Iris pigment epithelial cell (primary cell): ENCODE measurements at places on chromosomes 1 and 21.

DNA sequence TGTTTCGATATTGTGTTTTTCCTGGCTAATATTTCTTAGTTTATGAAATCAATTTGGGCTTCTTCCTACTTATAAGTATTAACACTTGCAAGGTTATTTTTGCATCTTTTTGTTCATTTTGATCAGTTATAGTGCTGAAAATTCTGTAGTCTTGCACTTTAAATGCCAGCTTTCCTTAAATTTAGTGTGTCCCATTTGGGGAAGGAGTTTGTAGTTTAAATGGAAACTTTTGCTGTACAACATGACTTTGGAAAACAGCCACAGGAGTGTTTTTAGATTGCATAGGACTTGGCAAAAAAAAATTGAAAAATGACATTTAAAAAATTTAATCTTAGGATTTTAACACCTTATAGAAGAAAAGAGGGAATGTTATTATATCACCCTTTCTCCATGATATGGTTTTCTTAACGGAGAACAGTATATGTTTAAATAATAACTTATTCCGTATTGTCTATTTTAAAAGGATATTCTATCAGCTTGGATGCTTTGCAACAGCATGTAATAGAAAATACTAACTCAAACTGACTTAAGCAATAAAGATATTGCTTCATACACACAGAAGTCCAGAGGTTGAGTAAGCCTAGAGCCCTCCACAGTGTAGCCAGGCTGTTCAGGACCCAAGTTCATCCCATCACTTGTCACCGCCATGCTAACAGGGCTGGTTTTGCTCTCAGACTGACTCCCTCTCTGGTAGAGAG lies 53.8 kb downstream of the LYPLAL1 start:
- peak; percentile 16 for DNase-seq

GRCh38 chr1:246216906-246217305 lies 290.2 kb downstream of the SMYD3 start:
- no peak for DNase-seq

GRCh38 chr1:48676376-48676775 lies 100.3 kb downstream of the BEND5 start:
- DNase-seq = no peak

DNA sequence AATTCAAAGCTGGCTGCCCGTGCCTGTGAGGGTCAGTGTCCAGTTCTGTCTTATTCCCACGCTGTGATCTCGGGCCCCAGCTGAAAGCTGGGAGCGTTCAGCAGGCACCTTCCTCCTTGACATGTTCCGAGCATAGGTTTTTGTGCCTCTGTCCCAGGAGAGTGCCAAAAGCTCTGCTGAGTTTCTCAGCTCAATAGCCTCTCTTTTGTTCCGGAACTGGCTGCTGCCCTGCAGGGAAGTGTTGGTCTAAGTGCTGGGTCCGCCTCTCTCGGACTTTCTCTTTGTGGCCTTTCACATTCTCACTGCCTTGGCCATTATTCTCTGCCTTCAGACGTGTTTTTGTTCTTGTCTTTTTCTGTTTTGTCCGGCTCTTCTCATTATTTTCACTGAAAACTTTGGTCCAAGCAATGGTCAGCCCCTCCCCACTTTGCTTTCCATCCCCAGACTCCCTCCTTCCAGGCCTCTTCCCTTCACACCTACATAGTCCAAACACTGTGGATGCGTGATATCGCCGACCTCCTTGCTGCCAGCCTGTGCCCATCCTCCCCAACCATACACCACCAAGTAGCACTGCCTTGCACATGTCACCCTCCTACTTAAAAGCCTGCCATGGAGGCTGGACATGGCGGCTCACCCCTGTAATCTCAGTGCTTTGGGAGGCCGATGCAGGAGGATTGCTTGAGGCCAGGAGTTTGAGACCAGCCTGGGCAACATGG lies 233.8 kb downstream of the RHOU start:
- no peak for DNase-seq

DNA sequence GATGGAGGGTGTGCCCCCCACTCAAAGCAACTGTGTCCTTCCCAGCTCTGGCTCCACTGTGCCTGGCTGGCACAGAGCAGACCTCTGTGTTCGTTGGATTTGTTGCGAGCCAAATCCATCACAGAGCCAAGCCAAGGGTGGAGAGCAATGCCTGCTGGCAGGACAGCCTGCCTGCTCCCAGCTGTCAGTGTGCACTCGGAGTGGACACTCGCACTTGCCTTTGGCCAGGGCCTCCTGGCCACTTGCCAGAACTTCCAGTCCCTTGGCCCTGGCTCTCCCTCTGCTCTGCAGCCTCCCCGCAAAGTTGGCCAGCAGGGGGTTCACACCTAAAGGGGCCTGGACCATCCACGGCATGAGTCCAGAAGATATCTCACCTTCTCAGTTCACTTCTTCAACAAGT lies 16.4 kb downstream of the HEYL start:
- DNase-seq = no peak

DNA sequence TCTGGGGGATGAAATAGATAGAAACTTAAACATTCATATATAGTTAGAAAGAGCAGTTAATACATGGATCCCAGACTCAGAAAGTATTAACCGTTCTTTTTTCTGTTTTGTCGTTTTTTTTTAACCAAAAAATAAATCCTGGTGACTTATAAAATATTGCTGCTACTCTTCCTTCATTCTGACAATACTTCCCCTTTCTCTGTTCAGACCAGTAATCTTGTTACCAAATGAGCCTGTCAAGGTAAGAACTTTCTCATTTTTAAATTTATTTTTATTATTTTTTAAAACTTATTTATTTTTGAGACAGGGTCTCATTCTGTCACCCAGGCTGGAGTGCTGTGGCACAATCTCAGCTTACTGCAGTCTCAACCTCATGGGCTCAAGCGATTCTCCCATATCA lies 13.7 kb downstream of the PTPN22 start:
- DNase-seq = no peak

GRCh38 chr1:232594768-232595698 lies 34.9 kb downstream of the SIPA1L2 start:
- no peak for DNase-seq

DNA sequence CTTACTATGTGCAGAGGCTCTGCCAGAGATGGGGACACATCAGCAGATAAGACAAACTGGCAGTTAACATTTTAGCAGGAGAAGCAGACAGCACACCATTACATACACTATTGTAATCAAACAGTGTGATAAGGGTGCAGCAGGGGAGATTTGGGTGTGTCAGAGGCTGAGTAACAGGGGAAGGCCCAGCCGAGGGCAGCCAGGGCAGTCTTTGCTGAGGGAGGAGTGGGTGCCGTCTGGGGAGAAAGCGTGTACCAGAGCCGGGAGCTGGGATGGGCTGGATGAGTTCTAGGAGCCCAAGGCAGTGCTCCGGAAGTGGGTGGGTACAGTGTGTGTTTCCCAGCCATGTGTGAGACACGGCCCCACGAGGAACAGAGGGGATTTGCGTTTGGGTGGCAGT lies 31.2 kb downstream of the KCNA10 start:
- peak; percentile 14 for DNase-seq

DNA sequence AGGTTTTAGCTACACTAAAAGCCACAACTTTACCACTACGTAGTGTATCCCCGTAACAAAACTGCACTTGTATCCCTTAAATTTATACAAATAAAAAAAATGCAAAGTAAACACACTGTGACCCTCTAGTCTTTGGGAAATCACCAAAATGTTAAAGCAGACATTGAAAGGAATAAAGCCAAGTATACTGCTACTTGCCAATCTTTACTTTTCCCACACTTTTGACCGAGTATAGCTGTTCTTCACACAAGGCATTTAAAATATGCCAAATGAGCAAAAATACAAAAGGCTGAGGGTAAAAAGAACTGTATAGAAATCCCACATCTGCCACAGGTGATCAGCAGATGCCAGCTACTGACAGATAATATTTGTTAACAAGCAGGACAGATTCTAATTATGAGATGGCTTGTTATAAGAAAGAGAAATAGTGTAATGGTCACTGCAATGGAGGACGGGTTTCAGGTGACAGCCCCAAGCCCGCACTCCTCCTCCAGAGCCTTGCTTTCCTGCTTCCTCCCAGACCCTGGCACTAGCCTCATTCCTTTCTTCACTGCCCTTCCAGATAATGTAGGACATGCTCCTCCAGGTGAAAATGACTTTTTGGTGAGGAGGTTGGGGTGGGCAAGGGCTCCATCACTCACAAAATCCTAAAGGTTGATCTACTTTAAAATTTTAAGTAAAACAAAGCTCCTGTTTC lies 18.1 kb downstream of the KCNT2 start:
- no peak for DNase-seq

- no peak for DNase-seq
These were observed 378.9 kb downstream of the PLPP3 start for GRCh38 chr1:56200442-56200841.

- no peak for DNase-seq
These were observed 2.6 kb upstream of the KCNE1 start for GRCh38 chr21:34514576-34515115.

DNA sequence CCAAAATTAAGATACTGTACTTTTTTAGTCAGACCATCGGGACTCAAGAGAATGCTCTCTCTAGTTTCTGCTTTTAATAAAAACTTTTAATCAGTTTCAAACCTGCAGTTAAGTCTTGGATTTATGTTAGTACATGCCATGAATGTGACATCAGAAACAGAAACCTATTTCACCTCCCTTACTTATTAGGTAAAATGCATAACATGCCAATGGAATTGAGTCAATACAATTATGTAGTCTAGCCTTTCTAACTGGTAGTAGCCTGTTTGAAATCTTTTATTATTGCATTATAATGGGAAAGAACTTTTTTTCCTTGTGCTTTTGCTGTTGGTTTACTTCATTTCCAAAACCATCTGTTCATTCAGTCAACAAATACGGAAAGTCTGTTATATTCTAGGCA lies 4.8 kb downstream of the PHACTR4 start:
- peak; percentile 85 for DNase-seq

GRCh38 chr1:177355575-177355974 lies 184.8 kb downstream of the BRINP2 start:
- DNase-seq = peak; percentile 37

- DNase-seq = no peak
These were observed 15.3 kb downstream of the BCL9 start for GRCh38 chr1:147556643-147557042.

- DNase-seq = peak; percentile 64
These were observed 36.6 kb upstream of the OPRD1 start for GRCh38 chr1:28775121-28775942.

- DNase-seq = peak; percentile 82
These were observed 28.1 kb downstream of the MDM4 start for GRCh38 chr1:204544321-204544720.

- no peak for DNase-seq
These were observed 10.0 kb downstream of the KDM5B start for GRCh38 chr1:202798260-202798659.

DNA sequence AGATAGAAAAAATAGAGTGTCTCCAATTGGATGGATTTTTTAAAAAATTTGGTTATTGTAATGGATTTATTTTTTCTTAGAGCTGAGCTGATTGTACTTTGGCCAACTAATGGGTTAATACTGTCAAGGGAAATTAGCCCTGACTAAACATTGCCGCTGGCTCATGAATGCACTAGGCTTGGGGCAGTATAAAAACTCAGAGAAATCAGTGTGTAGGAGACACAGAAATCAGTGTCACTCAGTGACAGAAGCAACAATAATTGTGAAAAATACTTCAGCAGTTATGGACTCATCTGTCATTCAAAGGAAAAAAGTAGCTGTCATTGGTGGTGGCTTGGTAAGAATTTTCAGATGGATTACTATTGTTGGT lies at the start of gene KMO:
Gene KMO, plus strand, starts transcription at position 217 of the 370 bp plus-strand sequence. Its CDS starts 67 bp downstream, at position 284.
- no peak for DNase-seq

- no peak for DNase-seq
These were observed 26.6 kb downstream of the ZBTB8OS start for GRCh38 chr1:32623775-32624174.

DNA sequence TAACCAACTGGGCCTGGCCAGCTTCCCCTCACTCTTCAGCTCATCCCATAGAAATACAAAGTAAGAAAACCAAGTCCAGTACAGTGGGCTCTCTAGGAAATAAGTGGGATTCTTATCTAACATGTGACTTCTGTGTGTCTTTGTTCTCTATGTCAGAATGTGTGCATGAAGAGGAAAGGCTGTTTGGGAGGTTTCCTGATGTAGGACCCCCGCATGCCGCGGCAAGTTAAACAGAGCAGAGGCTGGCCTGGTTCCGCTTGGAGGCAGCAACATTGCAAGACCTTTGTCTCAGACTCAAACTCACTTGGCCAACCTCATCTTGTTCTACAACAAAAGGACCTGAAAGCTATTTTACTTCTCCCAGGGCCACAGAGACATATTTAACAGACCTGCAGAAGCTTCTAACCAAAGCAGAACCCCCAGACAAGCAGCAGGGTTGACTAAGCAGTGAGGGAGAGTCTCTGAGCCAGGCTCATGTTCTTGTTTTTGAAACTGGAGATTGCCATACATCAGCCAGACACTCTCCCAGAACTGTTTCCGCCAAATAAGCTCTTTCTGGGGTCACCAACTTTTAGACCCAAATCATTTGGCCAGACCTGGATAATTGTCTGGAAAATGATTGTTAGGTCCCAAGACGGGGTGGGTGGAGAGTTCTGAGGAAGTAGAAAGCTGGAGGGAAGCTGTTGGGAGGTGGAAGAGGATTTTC lies 6.2 kb downstream of the MTARC2 start:
- no peak for DNase-seq

DNA sequence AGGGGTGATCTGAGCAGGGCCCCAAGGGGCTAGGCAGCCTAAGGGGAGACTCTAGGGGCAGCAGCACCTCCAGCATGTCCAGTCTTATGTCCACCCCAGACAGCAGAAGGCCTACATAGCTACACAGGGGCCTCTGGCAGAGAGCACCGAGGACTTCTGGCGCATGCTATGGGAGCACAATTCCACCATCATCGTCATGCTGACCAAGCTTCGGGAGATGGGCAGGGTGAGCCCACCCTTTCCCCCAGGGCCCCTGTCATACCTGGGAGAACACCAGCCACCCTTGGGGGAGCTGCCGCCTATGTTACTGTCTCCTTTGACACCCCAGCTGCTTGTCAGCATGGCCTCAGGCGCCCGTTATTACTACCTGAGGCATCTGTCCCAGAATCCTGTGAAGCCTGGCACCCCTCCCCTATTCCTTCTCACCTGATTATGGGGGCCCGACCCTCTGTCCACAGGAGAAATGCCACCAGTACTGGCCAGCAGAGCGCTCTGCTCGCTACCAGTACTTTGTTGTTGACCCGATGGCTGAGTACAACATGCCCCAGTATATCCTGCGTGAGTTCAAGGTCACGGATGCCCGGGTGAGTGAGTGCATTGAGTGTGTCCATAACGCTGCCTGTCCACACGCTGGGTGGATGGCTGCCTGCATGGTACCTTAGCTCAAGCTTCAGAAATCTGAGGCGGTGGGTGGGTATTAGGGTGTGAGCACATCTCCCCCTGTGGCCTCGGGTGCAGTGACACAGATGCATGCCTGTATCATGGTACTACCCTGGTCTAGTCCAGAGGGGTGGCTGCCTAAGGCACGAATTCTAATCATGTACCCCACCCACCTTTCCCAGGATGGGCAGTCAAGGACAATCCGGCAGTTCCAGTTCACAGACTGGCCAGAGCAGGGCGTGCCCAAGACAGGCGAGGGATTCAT lies 29.7 kb upstream of the KDM4A start:
- no peak for DNase-seq

- DNase-seq = no peak
These were observed 99.9 kb downstream of the COLGALT2 start for GRCh38 chr1:183937611-183938010.
